Foreskin melanocyte (primary cell): ENCODE measurements at places on chromosomes 16 and 17.

DNA sequence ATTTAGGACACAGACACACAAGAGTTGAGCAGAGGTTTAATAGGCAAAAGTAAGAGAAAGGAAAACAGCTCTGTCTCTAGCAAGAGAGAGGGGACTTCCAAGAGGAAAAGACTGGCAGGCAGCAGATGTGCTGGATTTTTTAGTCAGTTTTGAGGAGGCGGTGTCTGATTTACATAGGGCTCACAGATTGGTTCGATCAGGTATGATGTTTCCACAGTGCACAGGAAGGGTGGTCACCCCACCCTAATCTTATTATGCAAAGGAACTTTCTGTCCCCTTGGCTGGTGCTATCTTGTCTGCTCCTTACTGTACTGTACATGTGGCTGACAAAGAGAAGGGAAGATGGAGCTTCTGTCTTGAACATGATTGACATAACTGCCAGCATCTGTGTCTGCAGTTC, 25.3 kb downstream of the BFAR start:
- DNase-seq: no peak

DNA sequence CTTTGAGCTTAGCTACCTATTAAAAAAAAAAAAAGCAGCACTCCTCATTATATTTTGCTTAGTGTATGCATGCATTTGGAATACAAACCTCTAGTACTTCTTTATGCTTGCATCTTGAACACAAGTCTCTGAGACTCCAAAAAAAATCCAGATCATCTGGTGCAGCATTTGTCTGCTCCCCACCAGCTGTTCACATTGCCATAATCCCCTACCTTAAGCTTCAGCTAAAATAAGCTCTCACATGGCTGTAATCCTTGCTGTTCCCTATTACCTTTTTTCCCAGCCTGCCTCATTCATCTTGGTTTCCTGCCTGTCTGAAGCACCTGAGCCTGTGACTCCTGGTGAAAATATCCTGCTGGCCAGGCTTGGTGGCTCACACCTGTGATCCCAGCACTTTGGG, 7.5 kb upstream of the NFATC2IP start:
- no peak for DNase-seq

DNA sequence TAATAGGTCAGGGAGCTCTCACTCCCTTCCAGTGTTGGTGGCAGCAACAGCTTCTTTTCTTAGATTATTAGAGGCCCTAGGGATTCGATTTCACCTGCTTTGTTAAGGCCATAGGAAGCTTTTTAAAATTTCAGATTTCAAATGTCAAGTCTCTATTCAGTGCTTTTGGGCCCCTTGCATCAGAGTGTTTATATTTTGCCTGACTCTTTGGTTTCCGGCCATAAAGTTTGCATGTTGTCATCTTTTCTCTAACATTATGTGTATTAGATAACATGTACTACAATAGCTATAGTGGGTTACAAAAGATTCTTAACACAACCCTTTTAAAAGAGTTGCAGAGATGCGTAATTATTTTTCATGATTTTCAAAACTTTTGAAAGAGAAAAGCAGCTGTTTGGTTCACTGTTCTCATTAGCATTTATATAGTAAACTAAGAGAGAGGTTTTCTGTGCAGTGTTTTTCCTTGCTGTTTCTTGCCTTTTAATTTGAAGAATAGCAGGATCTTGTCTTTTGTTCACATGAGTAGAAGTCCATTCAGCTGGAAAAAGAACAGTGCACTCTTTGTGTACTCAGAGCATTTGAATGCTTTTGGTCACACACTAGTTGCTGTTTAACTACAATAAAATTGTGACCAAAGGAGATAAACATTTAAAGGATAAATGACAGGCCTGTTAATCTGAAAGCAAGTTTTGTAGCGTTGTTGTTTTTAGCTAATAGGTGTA, 52.5 kb downstream of the FTO start:
- DNase-seq: peak; percentile 78

- DNase-seq: no peak
Observed at GRCh38 chr17:36727577-36727976, 126.2 kb downstream of the MRM1 start.

GRCh38 chr16:67150833-67151396, at the start of gene B3GNT9:
TSS of gene B3GNT9 (minus strand) at chr16:67150998. CDS start at chr16:67150485, 513 bp downstream.
- DNase-seq: no peak

- no peak for DNase-seq
Observed at GRCh38 chr17:76079956-76080767, 1.2 kb downstream of the ZACN start.

- DNase-seq: no peak
Observed at GRCh38 chr17:68297195-68297594, 5.9 kb downstream of the ARSG start.

- no peak for DNase-seq
Observed at GRCh38 chr17:79857095-79857494, 17.9 kb upstream of the CBX4 start.

GRCh38 chr17:2157081-2157480, 102.2 kb downstream of the HIC1 start:
- DNase-seq: no peak

DNA sequence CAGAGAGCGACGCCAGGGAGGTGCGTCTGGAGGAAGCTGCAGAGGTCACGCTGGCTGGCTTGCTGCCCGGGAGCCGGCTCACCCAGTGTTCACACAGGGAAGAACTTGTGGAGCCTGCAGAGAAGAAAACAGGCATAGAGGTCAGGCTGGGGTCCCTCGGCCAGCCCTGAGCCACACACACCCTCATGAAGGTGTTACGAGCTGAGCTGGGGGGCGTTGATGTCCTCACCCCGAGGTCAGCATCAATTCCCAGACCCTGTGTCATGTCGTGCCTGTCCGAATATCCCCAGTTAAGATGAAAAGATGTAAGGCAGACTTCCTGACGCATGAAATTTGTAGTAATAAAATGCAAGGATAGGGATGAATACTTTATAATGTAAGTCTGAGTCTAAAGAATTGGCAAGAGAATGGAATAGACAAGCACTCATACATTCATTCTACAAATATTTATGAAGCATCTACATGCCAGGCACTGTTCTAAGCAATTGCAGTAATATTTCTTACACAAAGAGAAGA, 77.1 kb downstream of the USP31 start:
- DNase-seq: no peak
